ENCODE measurements at places on chromosomes 12 and 14.
A peak's percentile ranks its signal among the peaks of the same experiment; 100 is the strongest.

DNA sequence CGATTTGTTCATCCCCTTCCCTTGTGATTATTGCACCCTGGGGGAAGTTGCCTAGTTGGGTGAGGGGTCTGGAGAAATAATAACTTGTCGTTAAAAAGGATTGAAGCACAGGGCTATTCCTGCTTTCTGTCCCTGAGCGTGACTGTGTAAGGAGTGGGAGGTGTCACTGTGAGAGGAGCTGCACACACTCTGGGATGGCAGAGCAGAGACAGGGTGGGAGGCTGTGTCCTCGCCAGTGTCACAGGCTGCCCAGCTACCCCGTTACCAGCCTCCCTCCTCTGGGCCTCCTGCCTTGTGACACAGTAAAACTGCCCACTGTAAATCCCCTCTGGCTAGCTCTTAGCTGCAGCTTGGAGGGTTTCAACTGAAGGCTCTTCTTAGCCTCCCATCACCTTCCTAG, 460.6 kb downstream of the AACS start:
- no peak for DNase-seq

- no peak for DNase-seq
These were observed 279.1 kb downstream of the AEBP2 start for GRCh38 chr12:19718401-19718800.

- no peak for DNase-seq
These were observed 184.9 kb downstream of the NTF3 start for GRCh38 chr12:5616854-5617253.

- no peak for DNase-seq
These were observed 6.4 kb downstream of the BCL11B start for GRCh38 chr14:99265571-99265970.

GRCh38 chr12:42172441-42173210, 28.0 kb upstream of the GXYLT1 start:
- peak; percentile 52 for DNase-seq

GRCh38 chr12:11821386-11822080, 172.1 kb downstream of the ETV6 start:
- no peak for DNase-seq

DNA sequence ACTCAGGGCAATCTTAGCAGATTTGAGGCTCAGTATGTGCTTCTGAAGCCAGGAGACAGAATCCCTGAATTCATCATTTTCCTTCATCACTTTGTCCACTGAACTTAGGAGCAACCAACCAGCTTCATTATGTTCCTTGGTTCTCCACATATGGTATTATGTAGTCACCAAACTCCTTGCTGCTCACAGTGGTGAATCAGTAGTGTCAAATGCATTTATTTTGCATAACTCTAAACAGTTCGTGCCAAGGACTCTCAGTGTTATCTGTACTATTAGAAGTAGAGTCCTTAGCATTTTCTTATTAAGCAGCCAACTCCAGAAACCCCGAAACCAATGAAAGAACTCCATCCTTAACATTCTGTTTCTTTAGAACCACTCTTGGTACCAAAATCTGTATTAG, 466.9 kb upstream of the RGS6 start:
- DNase-seq, result no peak

- DNase-seq, result no peak
These were observed 687.1 kb upstream of the FBXO33 start for GRCh38 chr14:40119321-40119720.

DNA sequence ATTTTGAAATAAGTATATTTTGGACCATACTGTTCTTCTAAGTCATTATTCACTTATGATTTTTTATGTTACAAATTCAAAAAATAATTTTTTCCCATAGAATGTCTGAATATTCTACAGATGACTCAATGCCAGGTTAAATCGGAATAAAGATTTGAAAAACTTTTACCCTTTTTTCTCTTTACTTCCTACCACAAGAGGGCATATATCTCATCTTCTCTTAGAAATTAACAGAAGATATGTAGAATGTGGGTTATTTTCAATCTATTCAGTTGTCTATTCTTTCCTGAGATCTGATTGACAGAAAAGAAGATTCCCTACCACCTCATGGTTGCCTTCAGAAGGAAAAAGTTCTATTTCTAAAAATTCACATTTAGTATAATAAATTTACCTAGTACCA, 53.0 kb upstream of the KITLG start:
- no peak for DNase-seq

DNA sequence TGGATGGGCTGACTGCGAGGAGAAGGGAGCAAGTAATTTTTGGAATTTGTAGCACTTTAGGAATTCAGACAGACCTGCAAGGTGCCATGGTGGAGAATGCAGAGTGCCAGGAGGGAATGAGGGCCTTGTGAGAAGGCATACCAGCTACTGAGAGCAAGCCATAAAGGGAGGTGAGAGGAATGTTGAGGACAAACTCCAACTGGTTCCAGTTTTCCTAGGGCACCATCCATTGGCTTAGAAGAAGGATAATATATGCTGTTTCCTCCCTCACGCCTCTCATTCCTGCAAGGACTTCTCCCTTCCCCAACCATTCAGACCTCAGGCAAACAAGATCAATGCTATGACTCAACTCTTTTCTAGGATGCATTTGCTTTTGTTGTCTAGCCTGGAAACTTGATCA, 11.2 kb upstream of the DAAM1 start:
- no peak for DNase-seq

DNA sequence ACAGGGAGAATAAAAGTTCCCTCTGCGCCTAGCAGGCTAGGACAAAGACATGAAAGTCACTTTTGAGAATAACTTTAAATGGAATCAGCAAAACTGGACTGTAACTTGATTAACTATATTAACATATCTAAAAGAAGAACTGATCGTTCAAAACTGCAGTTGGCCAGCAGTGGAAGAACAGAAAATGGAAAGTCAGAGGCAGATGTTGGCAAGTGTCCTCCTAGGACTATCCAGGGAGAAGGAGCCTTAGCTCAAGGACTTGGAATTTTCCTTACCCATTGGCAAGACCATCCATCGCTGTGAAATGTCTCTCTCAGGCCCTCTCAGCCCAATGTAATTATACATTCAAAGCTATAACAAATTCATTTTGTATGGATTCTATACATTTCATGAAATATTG, 419.7 kb downstream of the ATP23 start:
- DNase-seq, result no peak

GRCh38 chr12:75270157-75270556, 60.0 kb downstream of the CAPS2 start:
- DNase-seq, result no peak

DNA sequence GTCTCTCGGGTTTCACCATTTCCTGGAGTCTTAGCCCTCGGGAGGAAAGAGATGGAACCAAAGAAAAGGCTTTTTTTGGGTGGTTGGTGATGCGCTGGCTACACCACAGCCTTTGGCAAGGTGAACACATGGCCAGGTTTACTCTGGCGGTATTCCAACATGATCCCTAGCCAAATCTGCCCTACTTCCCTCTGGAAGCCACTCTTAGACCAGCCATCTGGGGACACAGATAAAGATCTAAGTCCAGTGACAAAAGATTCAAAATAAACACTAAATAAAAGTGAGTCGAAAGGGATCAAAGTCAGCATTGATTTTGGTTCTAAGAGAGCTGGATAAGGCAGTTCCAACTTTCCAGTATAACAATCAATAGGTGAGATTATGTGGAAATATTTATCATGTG, 694.5 kb downstream of the VRK1 start:
- DNase-seq, result no peak

- DNase-seq, result no peak
These were observed 104.0 kb upstream of the SLC16A7 start for GRCh38 chr12:59491877-59492276.

DNA sequence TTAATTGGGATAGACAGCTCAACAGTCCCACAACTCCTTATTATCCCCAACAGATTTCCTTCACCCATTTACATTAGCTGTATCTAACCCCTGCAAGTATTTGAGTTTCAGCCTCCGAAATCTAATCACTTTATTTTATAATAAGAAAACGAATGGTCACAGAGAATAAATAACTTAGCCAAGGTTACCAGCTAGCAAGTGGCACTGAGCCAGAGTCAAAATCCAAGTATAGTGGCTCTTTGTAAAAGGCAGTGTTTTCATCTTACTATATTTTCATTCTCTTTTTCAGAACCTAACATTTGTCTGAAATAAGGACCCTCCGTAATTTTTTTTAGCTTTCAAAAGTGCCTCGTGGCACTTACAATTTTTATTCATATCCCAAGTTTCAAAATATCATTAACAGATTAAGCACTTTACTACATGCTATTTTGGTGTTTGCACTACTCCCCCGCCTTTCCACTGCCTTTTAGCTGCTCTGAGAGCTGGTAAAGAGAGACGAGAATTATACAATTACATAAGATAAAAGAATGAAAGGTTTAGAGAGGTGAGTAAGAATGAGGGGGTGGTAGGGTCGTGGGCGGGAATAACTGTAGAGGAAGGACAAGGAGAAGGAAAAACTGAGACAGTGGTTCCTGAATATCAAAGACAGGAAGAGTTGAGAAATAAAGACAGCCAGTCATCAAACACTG, 3.7 kb upstream of the USP15 start:
- no peak for DNase-seq

DNA sequence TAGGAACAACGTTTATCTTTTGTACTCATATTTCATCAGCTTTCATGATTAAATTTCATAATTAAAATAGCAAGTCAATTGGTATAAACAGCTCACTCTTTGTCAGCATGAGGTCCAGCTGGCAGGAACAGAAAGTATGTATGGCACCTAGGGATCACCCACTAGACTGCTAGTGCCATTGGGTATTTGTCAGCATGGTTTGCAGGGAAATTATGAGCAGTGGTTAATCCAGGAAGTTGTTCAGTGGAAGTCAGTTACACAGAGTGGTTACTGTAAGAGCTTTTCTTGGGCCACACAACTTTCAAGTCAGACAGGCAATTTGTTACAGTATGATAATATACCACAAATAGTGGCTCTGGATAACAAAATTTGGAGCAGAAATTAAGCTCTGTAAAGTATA, 340.3 kb upstream of the RGS6 start:
- peak; percentile 35 for DNase-seq

DNA sequence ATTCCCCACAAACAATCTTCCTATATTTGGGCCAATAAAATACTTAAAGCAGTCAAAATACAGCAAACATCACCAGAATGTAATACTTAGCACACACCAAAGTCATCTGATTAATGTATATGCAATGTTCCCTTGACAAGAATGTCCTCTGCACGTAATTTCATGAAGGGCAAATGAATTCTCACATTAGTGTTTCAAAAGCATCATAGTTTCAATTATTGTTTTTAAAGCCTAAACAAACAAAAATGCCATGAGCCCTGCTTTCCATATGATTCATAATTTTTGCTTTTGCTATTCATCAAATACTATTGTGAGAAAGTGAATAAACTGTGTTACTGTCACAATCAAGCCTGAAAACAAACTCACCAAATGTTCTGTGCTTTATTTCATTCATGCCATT, 156.0 kb downstream of the EPS8 start:
- DNase-seq, result no peak

DNA sequence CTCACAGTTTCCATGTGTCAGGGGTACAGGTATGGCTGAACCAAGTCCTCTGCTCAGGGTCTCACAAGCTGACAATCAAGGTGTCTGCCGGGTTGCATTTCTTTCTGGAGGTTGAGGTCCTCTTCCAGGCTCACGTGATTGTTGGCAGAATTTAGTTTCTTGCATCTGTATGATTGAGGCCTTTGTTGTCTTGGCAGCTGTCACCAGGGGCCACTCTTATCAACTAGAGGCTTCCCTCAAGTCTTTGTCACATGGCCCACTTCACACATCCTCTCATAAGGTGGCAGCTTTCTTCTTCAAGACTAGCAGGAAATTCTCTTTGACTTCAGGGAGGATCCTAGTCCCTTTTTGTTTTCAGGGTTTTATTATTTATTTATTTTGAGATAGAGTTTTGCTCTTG, 46.0 kb upstream of the FOS start:
- DNase-seq, result no peak

- DNase-seq, result no peak
These were observed 706 bp downstream of the PRMT5 start for GRCh38 chr14:22928237-22929103.

- DNase-seq, result no peak
These were observed 122.0 kb upstream of the EGLN3 start for GRCh38 chr14:34072921-34073320.

DNA sequence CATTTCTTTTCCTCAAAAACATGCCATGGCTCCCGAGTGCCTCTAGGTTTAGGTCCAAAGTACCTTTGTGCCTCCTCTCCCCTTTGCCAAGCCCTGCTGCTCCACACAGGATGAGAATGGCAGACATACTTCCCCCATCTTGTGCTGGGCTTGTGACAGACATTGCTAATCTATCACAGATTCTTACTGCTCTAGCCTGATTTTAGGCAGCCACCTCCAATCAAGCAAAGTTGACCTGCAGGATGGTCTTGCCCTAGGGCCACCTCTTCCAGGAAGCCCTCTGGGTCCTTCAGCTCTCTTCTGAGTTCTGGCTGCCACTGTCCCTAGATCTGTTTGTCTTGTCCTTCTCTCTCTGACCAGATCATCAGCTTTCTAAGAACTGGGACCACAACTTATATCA, 20.5 kb downstream of the FOXN4 start:
- DNase-seq, result no peak

DNA sequence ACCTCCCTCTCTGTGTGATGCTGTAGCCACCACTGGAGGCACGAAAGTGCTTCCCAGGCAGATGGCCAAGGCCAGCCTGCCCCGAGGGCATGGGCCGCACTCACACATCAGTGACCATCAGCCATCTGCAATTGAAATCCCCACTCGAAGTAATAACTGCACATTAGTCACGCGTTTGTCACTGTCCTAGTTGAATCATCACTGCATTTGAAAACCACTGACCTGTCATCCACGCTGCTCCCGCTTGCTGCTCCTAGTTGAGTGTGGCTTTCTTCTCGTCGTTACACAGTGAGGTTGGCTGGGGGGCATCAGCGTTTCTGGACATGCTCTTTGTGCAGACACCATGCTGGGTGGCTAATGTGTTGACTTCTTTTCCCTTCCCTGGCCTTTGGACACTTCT, 176.1 kb downstream of the ADGRD1 start:
- DNase-seq, result no peak

DNA sequence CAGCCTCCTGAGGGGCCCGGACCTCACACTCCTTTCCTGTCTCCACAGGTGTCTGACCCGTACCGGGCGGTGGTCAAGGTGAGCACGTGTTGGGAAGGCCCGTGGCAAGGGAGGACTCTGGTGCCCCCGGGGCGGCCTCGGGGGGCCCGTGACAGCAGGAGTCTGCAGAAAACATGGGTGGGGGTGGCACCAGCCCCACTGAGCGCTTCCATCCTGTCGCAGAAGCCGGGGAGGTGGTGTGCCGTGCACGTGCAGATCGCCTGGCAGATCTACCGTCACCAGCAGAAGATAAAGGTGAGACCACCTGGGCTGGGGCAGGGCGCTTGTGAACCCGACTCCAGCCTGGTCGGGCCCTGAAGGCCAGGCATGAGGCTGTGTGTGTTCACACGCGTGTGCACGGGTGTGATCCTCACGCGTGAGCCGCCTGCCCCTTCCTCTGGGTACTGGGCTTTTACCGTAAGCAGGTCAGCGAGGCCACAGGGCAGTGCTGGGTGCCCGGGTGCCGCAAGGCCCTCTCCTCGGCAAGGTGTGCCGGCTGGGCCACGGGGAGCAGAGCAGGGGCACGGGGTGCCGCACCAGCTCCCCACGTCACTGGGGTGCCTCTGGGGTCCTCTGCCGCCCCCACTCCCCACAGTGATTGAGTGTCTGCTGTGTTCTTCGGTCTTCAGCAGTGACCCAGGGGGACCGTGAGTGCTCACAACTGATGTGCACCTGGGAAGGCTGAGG, 35.9 kb downstream of the LRCOL1 start:
- no peak for DNase-seq

- DNase-seq, result no peak
These were observed 10.4 kb downstream of the FAM181A start for GRCh38 chr14:93937519-93937918.

Data from fibroblast of skin of left quadriceps (primary cell).